Ureter (tissue), 1 donor: ENCODE measurements at places on chromosomes 3 and 15.

DNA sequence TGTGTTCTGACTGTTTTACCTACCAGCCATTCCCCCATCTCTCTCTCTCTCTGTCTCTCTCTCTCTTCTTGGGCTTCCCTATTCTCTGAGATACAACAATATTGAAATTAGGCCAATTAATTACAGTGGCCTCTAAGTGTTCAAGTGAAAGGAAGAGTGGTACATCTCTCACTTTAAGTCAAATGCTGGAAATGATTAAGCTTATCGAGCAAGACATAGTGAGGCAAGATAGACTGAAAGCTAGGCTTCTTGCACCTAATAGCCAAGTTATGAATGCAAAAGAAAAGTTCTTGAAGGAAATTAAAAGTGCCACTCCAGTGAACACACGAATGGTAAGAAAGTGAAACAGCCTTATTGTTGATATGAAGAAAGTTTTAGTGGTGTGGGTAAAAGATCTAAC, 21.3 kb downstream of the SNRK start:
- DNase-seq: no peak

- no peak for DNase-seq
Measured at GRCh38 chr3:150308037-150308319, 100.1 kb upstream of the TSC22D2 start.

GRCh38 chr15:45471151-45471550, 51.4 kb downstream of the SLC30A4 start:
- no peak for DNase-seq

DNA sequence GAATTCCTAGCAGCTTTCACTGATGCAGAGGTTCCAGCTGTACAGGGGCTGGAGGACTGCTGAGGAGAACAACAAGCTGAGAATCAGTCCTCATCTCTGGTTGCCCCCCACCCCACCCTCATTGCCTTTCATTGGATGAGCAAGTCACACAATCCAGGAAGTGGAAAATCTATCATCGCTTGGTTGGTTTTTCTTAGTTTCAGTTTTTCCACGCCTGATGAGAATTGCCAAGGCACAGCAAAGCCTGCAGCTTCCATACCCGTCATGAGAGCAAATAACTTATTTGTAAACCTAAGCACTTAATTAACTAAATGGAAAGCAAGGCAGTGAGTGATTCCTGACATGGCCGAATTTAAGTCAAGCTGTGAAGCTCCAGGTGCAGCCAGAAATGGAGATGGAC, 21.4 kb upstream of the LIPC start:
- no peak for DNase-seq

GRCh38 chr15:90650956-90651689, 66.0 kb upstream of the BLM start:
- DNase-seq: no peak

DNA sequence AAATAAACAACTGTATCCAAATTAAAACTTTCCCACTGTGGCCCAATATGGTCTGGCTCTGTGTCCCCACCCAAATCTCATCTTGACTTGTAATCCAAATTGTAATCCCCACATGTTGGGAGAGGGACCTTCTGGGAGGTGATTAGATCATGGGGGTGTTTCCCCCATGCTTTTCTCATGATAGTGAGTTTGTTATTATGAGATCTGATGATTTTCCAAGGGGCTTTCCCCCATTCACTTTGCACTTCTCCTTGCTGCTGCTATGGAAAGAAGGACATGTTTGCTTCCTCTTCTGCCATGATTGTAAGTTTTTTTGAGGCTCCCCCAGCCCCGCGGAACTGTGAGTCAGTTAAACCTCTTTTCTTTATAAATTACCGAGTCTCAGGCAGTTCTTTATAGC, 55.0 kb downstream of the MINDY4B start:
- no peak for DNase-seq

- no peak for DNase-seq
Measured at GRCh38 chr3:116140100-116140689, 305.1 kb downstream of the LSAMP start.

DNA sequence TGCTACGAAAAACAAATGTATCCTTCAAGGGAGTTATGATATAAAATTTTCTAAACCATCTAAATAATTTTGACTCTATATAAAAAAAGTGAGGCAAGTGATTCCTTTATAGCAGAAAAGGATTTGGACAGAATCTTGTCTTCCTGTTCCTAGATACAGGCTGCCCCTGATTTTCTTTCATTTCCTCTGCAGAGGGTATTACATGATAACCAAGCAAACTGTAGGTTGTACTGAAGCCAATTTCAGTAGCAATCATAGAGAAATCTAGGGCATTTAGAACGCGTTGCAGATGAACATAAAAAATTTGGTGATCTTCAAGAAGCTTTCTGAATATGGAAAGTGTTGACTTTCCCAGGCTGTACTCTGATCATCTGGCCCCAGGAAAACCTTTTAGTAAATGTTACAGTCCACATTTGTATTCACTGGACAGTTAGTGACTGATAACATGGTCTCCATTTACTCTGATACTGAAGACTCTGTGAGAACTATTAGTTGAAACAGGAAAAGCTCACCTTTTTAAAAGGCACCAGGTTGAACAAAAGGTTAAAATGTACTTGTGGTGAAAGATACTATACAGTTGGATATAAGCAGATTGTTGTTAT, 9.1 kb upstream of the UTS2B start:
- no peak for DNase-seq
